ENCODE measurements at places on chromosomes 12 and 14. TPM values are rescaled to one million over a fixed set of nuclear protein-coding genes. Genes with fewer than 3 reads are reported as not detected.

Gene FAIM2
- total RNA-seq = not detected

DNA sequence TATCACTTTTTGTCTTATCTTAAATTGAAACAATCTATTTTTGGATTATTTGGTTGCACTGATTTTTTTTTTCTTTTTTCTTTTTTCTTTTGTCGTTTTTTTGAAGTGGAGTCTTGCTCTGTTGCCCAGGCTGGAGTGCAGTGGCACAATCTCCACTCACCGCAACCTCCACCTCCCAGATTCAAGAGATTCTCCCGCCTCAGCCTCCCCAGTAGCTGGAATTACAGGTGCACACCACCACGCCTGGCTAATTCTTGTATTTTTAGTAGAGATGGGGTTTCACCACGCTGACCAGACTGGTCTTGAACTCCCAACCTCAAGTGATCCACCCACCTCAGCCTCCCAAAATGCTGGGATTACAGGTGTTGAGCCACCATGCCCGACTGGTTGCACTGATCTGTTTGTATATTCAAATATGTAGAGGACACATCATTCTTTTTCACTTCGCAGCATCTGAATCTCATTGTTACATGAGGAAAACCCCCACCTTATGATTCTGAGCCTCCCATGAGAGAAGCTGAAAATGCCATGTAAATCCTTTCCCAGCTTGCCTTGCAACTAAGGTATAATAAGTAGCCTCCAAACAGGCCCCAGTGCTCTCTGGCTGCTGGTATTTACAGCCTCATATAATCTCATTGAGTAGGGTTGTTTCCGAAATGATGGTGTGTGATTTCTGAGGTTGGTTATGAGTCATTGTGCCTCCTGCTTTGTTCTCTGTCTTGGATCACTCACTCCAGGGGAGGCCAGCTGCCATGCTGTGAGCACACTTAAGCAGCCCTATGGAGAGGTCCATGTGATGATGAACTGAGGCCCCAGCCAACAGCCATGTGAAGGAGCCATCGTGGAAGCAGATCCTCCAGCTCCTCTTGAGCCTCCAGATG, 5.2 kb upstream of the HSP90B1 start:
- DNase-seq = no peak

Gene AQP5
- total RNA-seq = not detected

Gene FZD10
- not detected for total RNA-seq

Gene EMP1
- total RNA-seq = 806 TPM

DNA sequence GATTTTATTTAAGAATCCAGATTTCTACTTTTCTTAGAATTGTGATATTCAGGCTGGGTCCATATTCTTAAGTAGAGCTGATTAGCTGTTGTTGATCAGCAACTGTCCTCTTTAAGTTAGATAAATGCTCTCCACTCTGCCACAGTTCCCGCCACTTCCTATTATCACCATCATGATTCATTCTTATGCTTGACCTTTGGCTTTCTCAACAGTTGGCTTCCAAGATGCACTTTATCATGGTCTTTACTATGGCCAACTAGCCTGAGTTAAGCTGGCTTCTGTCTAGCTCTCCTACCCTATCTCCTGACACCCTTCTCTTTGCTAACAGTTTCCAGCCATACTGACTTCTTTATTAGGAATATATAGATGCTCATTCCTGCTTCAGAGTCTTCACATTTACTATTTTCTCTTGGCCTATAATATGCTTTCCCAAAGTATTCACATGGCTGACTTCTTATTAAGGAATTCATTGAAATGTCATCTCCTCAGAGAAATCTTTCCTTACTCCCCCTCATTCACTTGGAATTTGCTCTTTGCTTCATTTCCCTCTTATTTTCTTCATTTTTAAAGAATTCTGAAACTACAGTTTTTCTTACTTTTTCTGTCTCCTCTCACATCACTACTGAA, 149.0 kb upstream of the IGF1 start:
- no peak for DNase-seq

- no peak for DNase-seq
Observed at GRCh38 chr14:100731846-100732765, 5.4 kb downstream of the DLK1 start.

Gene C1S
- total RNA-seq = 3.3 TPM

- DNase-seq = no peak
Observed at GRCh38 chr14:65373671-65374039, 38.9 kb upstream of the FUT8 start.

DNA sequence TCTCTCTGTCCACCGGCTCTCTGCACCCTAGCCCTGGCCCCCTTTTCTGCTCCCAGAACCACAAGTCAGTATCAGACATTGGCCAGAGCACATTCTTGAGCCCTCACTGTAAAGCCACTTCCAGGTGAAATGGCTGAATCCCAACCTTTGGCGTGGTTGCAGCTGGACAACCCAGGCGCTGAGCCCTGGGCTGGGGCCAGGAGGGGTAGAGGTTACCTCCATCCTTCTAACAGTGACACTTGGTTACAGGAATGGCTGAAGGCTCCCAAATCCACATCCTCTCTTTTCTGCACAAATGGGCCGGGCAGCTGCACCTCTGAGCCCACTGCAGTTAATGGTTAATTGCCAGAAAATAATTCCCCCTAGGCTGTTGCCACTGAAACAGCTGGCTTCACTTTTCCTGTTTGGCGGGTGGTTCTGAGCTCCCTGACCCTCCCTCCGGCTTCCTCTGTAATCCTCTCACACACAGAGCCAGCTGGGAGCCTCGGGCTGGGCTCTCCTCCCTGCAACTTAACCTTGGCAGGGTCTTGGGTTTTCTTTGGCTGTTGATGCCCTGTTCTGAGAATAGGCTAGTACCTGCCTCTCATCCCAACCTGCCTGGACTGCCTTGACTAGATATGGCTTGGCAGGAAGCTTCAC, 44.1 kb downstream of the TSPAN11 start:
- DNase-seq = peak; percentile 53

DNA sequence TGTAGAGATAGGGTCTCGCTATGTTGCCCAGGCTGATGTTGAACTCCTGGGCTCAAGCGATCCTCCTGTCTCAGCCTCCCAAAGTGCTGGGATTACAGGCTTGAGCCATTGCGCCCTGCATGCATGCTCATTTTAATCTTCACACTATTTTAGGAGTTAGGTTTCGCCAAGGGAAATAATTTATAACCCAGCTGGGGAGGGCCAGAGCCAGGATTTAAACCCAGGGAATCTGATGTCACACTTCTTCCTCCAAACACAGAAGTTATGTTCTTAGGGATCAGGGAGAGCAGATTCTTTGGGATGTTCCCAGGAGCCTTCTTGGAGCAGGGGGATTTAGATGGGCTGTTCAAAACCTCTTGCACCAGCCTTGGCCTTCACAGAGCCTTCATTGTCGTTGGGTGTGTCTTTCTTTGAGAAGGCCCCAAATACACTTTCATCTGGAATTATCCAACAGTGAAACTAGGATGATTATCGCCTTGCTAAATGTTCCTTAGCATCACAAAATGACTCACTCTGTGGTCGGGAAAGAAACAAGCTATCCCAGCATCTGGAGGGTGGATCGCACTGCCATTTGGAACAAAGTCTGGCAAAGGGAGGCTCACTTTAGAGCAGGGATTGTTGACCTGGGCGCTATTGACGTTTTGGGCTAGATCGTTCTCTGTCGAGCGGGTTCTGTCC, 8.2 kb upstream of the PPP1CC start:
- no peak for DNase-seq
